ENCODE measurements at places on chromosomes 5 and 9.

DNA sequence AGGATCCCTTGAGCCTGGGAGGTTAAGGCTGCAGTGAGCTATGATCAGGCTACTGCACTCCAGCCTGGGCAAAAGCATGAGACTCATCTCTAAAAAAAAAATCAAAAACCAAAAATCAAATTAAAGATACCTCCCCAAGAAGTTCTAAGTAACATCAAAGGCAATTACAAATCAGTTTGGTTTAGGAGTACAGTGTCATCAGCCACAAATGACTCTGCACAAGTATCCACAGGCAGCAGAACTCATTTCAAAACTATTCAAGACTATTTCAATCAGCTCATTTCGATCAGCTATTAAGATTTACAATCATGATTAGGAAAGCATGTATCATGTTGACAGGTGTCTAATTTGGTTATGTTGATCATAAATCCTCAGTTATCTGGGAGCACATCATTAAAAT lies 19.1 kb downstream of the TRMO start:
- H3K27me3 ChIP-seq: no peaks in the 10 kb centered on the region
- H3K4me3 ChIP-seq: no peak overlapping the region
- H3K27ac ChIP-seq: no peak overlapping the region
- H3K4me1 ChIP-seq: peaks cover 15% of the 10 kb centered on the region

DNA sequence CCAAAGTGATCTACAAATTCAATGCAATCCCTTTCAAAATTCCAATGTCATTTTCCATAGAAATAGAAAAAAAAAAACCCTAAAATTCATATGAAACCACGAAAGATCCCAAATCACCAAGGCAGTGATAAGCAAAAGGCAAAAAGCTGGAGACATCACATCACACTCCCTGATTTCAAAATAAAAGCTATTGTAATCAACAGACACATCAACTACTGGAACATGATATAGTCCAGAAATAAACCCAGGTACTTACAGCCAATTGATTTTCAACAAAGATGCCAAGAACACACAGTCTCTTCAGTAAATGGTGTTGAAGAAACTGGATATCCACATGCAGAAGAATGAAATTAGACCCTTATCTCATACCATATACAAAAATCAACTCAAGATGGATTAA lies 224.0 kb downstream of the WDR70 start:
- H3K4me1 ChIP-seq: no peaks in the 10 kb centered on the region
- H3K36me3 ChIP-seq: no peaks in the 10 kb centered on the region
- H3K4me3 ChIP-seq: no peak overlapping the region
- H3K27ac ChIP-seq: no peak overlapping the region
- H3K27me3 ChIP-seq: no peaks in the 10 kb centered on the region

DNA sequence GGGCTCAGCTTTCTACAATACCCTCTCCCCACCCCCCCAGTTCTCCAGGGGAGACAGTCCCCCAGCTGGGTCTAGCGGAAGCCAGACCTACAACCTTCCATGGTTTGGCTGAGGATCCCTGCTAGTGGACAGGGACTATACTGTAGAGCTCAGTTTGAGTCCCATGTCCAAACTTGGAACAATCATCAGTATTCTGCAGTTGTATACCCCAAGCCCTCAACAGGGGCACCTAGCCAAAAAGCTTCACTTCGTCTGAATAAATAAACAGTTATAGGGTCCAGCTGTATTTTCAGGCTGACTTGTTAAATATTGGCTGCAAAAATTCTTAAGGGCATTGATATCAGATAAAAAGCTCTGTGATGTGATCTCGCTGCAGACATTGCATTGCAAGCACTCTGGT lies 15.4 kb upstream of the C9 start:
- no peaks in the 10 kb centered on the region for H3K4me1 ChIP-seq
- no peak for DNase-seq
- H3K27ac ChIP-seq: no peak overlapping the region
- H3K4me3 ChIP-seq: no peak overlapping the region
- no peaks in the 10 kb centered on the region for H3K27me3 ChIP-seq
- H3K36me3 ChIP-seq: peaks cover 17% of the 10 kb centered on the region

- H3K36me3 ChIP-seq: no peaks in the 10 kb centered on the region
- peak; percentile 2 for DNase-seq
- no peaks in the 10 kb centered on the region for H3K27me3 ChIP-seq
These were observed 153.9 kb upstream of the MEF2C start for GRCh38 chr5:89036704-89037489.

- peaks cover 7% of the 10 kb centered on the region for H3K36me3 ChIP-seq
- no peak overlapping the region for H3K4me3 ChIP-seq
- no peaks in the 10 kb centered on the region for H3K27me3 ChIP-seq
- no peak for DNase-seq
- H3K4me1 ChIP-seq: no peaks in the 10 kb centered on the region
These were observed 37.6 kb downstream of the EHMT1 start for GRCh38 chr9:137656416-137656815.

DNA sequence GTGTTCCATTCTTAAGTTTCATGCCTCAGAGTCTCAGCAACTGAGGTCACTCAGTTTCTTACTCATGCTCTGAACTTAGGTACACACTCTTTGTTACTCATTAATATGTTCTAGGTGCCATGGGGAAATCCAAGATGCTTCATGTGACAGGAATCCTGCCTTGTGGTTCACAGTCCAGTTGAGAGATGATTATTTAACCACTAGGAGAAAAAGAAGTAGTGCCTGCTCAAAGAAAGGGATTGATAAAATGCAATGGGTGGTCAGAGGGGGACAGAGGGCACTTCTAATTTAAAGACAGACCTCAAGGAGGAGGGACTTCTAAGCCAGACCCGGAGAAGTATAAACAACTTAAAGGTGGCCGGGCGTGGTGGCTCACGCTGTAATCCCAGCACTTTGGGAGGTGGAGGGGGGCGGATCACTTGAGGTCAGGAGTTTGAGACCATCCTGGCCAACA lies 69.0 kb downstream of the UGCG start:
- peak; percentile 19 for DNase-seq
- H3K4me3 ChIP-seq: no peak overlapping the region
- H3K36me3 ChIP-seq: no peaks in the 10 kb centered on the region
- no peaks in the 10 kb centered on the region for H3K27me3 ChIP-seq
- no peak overlapping the region for H3K27ac ChIP-seq

- peaks cover 46% of the 10 kb centered on the region for H3K36me3 ChIP-seq
- H3K4me3 ChIP-seq: no peak overlapping the region
- peak overlapping the region; percentile 28 for H3K27ac ChIP-seq
These were observed 12.5 kb downstream of the STC2 start for GRCh38 chr5:173315495-173316338.

- no peak for DNase-seq
- peaks cover 2% of the 10 kb centered on the region for H3K36me3 ChIP-seq
- H3K4me1 ChIP-seq: no peaks in the 10 kb centered on the region
- H3K4me3 ChIP-seq: no peak overlapping the region
- H3K27ac ChIP-seq: no peak overlapping the region
These were observed 142.7 kb upstream of the DHFR start for GRCh38 chr5:80797428-80798024.

- DNase-seq: no peak
- H3K4me3 ChIP-seq: peak overlapping the region; percentile 94
- H3K4me1 ChIP-seq: peaks cover 51% of the 10 kb centered on the region
- peak overlapping the region; percentile 69 for H3K27ac ChIP-seq
These were observed 1.5 kb downstream of the TTC39B start for GRCh38 chr9:15305470-15305869.

- H3K4me3 ChIP-seq: no peak overlapping the region
- no peaks in the 10 kb centered on the region for H3K36me3 ChIP-seq
- no peak overlapping the region for H3K27ac ChIP-seq
These were observed 50.7 kb upstream of the FST start for GRCh38 chr5:53429706-53430105.

DNA sequence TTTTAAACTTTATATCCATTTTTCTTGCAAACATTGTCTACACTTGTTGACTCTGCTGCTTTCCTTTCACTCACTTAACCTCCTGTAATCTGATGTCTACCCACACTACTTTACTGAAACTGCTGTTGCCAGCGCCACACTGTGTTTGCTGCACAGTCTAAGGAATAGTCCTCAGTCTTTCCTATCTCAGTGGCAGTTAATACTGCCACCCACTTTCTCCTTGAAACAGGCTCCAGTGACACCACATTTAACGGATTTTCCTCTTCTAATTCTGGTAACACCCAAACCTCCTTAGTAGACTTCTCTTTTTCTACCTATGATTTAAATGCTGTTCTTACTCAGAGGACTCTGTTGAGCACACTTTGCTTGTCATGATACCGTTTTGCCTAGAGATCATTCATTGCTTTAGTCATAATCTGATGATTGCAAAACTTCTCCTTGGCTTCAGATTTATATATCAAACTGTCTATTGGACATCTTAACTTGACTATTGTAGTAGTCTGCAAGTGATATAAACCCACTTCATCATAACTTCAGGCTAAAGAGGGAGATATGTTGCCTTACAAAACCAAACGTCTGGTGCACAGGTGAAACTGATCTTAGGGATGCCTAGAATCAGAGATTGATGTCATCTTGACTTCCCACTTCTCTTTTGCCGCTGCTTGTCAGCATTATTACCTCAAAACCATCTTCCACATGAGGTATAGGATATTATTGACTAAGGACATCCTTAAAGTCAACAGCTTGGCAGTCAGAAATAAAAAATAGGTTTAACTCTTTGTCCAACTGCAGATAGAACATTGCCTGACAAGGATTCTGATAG lies 94.1 kb downstream of the CDC42SE2 start:
- H3K27ac ChIP-seq: no peak overlapping the region
- H3K27me3 ChIP-seq: no peaks in the 10 kb centered on the region
- H3K36me3 ChIP-seq: peaks cover 3% of the 10 kb centered on the region
- H3K4me3 ChIP-seq: no peak overlapping the region
- no peak for DNase-seq

DNA sequence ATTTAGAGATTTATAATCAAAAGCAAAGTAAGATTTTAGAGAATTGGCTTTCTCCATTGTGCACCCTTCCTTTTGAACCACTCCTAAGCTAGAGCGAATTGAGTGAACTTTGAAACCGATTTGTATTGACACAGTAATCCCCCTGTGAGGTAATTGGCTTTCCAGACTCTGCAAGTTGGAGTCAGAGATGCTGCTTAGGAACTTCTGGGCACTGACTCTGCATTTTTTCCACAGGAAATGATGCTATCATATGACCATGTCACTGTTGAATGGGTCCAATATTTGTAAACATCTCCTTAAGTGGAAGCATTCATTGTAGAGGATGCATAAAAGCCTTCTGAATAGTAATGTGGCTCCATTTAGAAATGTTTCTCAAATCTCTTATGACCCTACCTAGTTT lies 394.4 kb upstream of the ZNF608 start:
- no peaks in the 10 kb centered on the region for H3K4me1 ChIP-seq
- no peaks in the 10 kb centered on the region for H3K36me3 ChIP-seq
- H3K27ac ChIP-seq: no peak overlapping the region

DNA sequence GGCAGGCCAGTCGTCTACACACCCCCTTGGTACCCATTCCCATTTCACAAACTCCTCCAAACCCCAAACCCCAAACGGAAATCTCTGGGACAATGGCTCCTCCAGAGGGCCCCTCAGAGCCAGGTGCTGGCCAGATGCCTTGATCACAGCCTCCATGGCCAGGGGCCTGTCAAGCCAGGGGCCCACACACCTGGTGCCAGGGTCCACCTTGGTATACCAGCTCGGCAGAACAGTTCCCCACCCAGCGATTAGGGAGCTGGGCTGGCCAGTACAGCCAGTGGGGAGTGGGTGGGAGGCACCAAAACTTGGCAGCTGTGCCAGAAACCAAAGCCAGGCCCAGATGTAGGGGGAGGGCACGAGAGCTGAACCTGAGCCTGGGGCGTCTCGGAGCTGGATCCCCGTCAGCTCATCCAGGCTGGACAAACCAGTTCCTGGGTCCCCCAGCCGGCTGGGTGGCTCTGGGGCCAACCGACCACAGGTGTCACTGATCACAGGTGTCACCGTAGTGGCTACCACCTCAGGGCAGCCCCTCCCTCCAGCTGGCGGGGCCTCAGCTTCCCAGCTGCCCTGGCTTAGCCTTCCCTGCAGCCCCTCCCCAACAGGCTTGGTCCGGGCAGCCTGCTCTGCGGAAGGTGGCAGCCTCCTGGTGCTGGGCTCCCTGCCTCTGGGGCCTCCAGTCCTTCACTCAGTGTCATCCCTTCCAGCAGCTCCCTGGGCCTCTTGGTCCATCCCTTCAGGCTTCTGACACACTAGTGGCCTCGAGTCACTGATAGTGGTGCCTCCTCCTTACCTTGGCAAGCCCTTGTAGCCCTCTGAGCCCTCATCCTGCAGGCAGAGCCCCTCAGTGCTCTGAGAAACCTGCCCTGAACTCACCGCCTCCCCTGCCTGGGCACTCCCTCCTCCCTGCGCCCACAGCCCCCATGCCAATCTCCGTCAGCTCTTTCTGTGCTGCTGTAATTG lies 6.6 kb upstream of the RMND5B start:
- peaks cover 7% of the 10 kb centered on the region for H3K27me3 ChIP-seq
- no peaks in the 10 kb centered on the region for H3K36me3 ChIP-seq
- no peak overlapping the region for H3K27ac ChIP-seq

DNA sequence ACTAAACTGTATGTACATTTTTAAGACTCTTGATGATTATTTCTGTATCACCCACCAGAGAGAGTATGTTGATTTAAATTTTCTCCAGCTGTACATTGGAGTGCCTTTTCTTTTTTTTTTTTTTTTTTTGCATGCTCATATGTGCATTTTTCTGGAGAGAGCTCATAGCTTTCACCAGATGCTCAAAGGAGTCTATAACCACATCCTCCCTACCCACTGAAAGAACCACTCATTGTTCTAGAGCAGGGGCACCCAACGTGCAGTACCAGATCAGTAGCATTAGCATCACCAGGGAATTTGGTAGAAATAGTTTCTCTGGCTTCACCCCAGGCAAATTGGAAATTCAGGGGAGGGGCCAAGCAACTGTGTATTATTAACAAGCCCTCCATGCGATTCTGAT lies 53.9 kb upstream of the TMEM171 start:
- H3K36me3 ChIP-seq: no peaks in the 10 kb centered on the region
- no peaks in the 10 kb centered on the region for H3K27me3 ChIP-seq
- no peak overlapping the region for H3K4me3 ChIP-seq
- no peak overlapping the region for H3K27ac ChIP-seq
- no peak for DNase-seq
- no peaks in the 10 kb centered on the region for H3K4me1 ChIP-seq

GRCh38 chr5:73751254-73751914 lies 125.4 kb downstream of the ARHGEF28 start:
- no peaks in the 10 kb centered on the region for H3K27me3 ChIP-seq
- no peak for DNase-seq
- peaks cover 12% of the 10 kb centered on the region for H3K36me3 ChIP-seq
- peaks cover 23% of the 10 kb centered on the region for H3K4me1 ChIP-seq

- no peak for DNase-seq
- H3K36me3 ChIP-seq: no peaks in the 10 kb centered on the region
- H3K4me1 ChIP-seq: no peaks in the 10 kb centered on the region
- H3K27me3 ChIP-seq: no peaks in the 10 kb centered on the region
- no peak overlapping the region for H3K27ac ChIP-seq
These were observed 160.9 kb downstream of the FOCAD start for GRCh38 chr9:20844916-20845315.

- no peak overlapping the region for H3K27ac ChIP-seq
- no peaks in the 10 kb centered on the region for H3K4me1 ChIP-seq
- H3K36me3 ChIP-seq: no peaks in the 10 kb centered on the region
- H3K4me3 ChIP-seq: no peak overlapping the region
- no peaks in the 10 kb centered on the region for H3K27me3 ChIP-seq
These were observed 33.2 kb upstream of the TRIM36 start for GRCh38 chr5:115202952-115203351.

Measured in HepG2 (cell line).